ENCODE measurements at places on chromosomes 7 and 10. TPM values are rescaled to one million over a fixed set of nuclear protein-coding genes. Genes with fewer than 3 reads are reported as not detected.

DNA sequence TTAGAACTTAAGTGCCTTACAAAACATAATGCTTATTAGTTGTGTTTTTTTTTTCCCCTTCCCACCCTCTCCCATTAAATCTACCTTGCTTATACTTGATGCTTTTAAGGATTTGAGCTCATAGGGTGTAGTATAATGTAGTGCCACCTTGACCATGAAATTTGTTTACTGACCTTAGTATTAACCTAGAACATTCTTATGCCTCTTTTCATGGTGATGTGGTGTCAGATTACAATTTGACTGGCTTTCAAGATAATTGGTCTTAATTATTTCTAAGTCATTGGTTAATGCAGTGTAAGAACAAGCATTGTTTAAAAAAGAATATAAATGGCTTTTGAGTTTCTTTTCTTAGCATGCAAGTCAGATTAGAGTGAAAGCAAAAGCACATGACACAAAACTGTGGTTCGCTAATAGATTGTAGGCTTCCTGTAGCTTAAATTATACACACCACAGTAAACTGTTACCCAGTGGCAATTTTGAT, 61.8 kb downstream of the ADD3 start:
- DNase-seq: no peak

- DNase-seq: peak; percentile 72
Measured at GRCh38 chr7:373818-374705, 84.1 kb downstream of the FOXL3 start.

The LIPA gene
- 10.1 TPM for total RNA-seq

- no peak for DNase-seq
Measured at GRCh38 chr7:71239586-71240268, 107.8 kb downstream of the GALNT17 start.

DNA sequence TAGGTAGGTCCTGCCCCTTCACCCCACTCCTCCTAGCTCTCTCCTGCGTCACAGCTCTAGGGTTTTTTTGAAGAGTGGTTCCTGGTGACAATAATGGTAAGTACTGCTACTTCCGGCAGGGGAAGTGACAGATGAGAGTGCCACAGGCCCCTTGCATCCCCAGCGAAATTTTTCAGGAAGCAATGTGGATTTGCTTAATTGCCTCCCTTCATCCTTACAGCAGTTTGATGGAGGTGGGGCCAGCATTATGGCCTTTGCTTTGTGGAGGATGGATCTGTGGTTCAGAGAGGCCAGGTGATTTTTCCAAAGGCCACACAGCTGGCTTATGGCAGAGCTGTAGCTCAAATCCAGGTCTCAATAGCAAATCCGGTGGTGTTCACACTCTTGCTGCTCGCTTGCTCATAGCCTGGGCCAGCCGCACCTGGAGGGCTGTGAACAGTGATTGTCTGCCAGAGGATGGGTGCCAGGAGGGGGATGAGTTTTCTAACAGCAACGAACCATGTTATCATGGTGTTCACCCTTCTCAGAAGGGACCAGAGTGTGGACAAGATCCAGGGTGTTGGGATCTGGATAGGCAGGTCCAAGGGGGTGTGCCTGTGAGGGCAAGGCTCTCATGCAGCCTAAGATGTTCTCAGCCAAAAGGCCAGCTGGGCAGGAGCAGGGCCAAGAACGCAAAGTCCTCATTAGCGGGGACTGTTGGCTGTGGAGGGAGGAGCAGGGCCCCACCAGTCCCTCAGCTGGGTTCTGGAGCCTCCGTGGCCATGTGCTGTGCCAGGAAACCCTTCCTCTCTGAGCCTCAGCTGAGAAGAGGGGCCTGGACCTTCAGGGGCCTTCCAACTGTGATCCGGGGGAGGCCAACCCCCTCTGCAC, 89.0 kb downstream of the EMX2 start:
- DNase-seq: no peak

GRCh38 chr10:80544316-80544953, 6.7 kb downstream of the SH2D4B start:
- no peak for DNase-seq

GRCh38 chr7:50667338-50667737, 102.1 kb upstream of the DDC start:
- DNase-seq: no peak

The PRPS1L1 gene
- total RNA-seq: not detected

The STEAP1B gene
- total RNA-seq: 22.7 TPM

- no peak for DNase-seq
Measured at GRCh38 chr10:6052247-6053221, 9.6 kb downstream of the IL2RA start.

- no peak for DNase-seq
Measured at GRCh38 chr7:131210618-131211017, 117.1 kb upstream of the MKLN1 start.

The PTF1A gene
- 0.48 TPM for total RNA-seq

DNA sequence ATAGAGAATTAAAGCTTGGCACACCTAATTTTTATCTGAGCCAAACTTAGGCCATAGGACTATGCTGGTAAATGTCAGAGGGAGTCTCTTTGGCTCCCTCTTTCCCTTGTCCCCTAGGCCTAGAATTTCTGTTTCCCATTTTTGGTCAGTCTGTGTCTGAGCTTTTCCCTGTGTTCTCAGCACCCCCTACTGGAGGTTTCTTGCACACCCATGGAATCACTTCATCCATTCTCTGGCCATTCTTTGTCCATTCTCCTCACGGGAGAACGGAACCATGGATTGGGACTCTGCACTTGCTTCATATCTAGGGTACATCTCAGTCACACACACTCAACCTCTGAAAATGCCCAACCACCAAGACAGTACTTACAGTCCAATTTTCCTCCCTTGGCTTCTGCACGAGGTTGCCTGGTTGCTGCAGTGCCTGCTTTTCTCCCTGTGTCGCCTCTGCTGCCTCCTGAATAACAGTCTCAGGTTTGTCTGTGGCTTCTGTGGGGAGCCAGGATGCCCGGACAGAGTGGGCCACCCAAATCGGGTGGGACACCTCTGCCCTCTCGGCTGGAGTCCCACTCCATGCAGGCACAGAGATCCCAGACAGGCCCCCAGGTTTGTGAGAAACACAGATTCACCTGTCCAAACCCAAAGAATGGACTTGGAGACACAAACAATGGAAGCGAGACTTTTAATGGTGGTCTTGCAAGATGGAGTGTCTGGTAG, 35.1 kb upstream of the DNAH11 start:
- DNase-seq: peak; percentile 33

- no peak for DNase-seq
Measured at GRCh38 chr7:55127622-55128081, 108.8 kb downstream of the EGFR start.

- no peak for DNase-seq
Measured at GRCh38 chr10:113979409-113979808, 64.3 kb upstream of the ADRB1 start.

The NXPH1 gene
- total RNA-seq: 0.37 TPM

The CCL26 gene
- 2.6 TPM for total RNA-seq

The HOXA11 gene
- not detected for total RNA-seq

GRCh38 chr10:24133835-24134234, 75.1 kb upstream of the KIAA1217 start:
- DNase-seq: no peak

GRCh38 chr7:70419526-70420380, 712.2 kb upstream of the GALNT17 start:
- peak; percentile 41 for DNase-seq

DNA sequence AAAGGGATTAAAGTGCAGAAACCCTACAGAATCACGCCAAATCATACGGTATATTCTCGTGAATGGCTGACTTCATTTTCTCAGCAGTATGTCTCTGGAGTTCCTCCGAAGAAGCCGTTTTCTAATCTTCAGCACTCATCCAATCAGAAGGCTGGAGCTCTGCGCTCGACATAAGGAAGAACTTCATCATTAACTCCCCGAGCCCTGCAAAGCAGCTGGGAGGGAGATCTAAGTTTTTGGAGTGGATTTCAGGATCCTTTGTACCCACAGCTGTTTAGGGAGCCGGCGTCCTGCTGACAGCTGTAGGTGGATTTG, 40.7 kb upstream of the SDK1 start:
- DNase-seq: no peak

DNA sequence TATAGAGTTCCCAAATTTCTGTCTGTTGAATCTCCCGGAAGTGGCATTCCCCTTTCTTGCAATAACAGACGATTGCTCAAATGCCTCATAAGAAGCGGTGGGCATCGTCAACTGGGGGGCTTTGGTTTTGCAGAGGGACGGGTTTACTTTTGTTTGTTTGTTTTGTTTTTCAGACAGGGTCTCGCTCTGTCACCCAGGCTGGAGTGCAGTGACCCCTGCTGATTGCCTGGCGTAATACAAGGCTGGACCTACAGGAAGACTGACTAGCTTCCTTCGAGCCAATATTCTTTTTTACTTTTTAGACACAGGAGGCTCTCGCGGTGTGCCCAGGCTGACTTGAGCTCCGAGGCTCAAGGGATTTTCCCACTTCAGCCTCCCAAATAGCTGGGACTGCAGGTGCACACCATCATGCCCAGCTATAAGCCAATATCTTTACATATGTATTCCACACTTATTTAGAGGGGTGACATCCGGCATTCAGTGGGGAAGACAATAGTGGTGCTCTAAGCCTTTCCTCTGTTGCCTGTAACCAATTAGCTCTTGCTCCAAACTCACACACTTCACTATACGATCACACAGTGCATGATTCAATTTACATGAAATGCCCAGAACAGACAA, 58.1 kb downstream of the FHIP2A start:
- peak; percentile 15 for DNase-seq

- DNase-seq: peak; percentile 54
Measured at GRCh38 chr10:1208366-1209311, 152.5 kb downstream of the WDR37 start.

Data from H7 (cell line).